ENCODE measurements at places on chromosomes 4 and X.

- no peak for DNase-seq
Measured at GRCh38 chr4:139470997-139471665, 17.2 kb downstream of the RAB33B start.

GRCh38 chr4:17336524-17336961, 175.3 kb downstream of the QDPR start:
- DNase-seq, result no peak

DNA sequence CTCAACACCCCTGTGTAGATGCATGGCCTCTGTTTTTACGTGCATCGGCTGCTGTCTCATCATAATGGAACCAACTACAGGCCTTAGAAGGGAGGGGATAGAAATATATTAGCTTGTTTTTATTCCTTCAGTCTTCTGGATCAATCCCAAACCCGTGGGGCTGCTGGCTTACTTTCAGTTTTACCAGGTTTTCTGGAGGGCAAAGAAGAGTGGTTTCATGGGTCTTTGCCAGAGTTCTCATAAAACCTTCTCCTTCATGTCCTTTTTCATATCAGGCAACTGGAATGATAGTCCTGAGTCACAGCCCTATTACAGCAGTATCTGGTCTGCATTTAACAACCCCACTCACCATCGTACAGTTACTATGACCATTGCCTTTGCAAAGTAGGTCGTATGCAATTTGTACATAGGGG, 34.6 kb downstream of the PPP2R2C start:
- no peak for DNase-seq

DNA sequence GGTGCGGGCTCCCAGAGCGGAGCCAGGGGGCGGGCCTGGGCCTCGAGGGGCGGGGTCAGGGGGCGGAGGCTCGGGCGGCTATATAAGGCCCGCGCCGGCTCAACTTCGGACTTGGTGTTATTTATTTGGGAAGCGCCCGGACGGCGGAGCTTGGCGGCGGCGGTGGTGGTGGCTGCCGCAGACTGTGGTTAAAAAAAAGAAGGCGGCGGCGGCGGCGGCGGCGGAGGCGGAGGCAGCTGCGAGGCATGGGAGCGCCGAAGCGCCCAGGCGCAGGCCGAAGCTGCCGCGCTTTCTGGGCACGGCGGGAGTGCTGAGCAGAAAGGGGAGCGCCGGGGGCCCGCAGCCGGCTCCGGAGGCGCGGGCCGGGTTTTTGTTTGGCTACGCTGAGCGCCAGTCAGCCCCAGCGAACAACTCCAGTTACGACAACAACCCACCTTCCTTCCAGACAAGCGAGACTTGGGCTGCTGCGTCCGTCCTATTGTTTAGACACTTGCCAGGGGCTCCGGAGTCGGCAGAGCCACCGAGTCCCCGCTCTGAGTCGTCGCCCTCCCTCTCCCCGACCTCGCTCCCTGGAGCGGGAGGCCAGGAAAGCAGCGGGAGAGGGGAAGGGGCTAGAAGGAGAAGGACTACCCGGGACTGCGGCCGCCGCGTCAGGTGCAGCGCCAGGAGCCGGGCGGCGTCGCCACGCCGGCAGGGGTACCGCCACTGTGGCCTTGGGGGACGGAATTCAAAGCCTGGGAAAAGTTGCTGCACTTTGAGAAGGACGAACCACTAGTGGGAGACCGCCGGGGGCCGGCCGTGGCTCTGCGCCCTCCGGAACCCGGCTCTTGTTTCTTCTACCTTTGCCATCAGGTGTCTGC, at the start of gene SLIT2:
Gene SLIT2, plus strand, starts transcription at position 110 of the 860 bp plus-strand sequence. CDS start 1,911 bp downstream, outside the sequence.
- peak; percentile 69 for DNase-seq

- DNase-seq, result no peak
Measured at GRCh38 chr4:18880871-18881270, 859.3 kb upstream of the LCORL start.

- no peak for DNase-seq
Measured at GRCh38 chr4:121408-122084, 2.8 kb upstream of the ZNF718 start.

- DNase-seq, result no peak
Measured at GRCh38 chr4:163448540-163449203, 24.9 kb downstream of the TKTL2 start.

DNA sequence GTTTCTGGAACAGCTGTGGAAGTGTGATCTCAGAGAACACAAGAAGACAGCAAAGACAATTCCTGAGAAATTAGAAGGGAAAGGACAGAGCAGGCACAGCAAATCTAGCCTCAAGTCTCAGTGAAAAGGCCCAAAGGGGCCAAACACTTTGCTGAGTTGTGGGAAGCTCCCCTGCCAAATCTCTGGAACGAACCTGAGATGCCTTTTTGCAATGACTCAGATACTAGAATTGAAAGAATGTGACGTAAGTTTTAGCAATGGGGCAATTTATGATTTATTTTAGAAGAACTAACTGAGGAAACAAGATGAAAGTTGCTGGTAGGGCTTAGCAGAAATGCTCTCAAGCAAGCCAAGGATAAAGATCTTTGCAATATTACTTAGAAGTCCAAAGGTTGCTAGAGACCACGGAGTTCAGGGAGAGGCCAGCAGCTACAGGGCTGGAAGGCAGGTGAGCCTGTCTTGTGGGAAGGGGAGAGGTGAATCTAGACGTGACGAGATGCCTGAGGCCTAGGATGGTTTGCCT, 92.8 kb downstream of the AMELX start:
- DNase-seq, result no peak

GRCh38 chr4:140227286-140227685, 73.3 kb upstream of the MAML3 start:
- no peak for DNase-seq

DNA sequence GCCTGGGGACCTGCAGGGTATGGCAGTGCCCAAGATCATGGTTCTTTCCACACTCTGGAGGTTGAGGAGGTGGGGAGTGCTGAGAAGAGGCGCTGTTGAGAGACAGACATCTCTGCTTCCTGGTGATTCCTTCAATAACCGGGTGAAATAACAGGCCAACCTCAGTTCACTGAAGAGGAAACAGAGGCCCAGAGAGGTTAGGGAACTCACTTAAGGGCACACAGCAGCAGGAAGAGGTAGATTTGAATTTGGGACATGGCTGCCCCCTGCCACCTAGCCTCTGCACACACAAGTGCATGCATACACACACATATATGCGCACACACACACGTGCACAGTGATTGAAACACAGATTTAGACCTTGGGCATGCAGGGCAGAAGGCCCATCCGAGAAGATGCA, 24.9 kb upstream of the HMX1 start:
- DNase-seq, result no peak

DNA sequence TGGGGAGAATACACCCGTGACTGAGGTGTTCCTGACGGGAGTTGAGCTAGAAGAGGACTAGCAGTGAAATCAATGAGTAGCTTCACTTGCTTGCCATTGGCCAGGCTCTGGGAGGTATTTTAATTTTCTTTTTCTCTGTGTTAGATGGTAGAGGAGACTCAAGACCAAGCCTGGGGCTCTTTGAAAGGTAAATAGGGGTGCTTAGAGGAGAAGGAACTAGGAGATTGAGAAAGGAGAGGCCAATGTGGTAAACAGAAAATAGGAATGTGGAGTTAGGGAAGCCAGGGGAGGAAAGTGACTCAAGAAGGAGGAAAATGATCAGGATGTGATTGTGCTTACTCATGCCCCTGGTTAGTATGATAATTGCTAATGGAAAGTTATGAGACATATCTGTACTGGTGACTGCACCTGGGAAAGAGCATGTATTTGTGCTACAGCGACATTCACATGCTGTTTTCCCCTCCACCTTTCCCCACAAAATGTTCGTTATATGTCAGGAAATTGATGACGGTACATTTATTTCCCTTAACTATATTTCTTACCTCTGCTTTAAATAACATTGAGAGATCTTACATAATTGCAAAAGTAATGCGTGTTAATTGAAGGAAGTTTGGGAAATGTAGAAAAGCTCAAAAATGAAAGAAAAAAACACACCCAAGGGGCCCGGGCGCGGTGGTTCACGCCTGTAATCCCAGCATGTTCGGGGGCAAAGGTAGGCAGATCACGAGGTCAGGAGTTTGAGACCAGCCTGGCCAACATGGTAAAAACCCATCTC, 16.9 kb upstream of the LRBA start:
- DNase-seq, result no peak

DNA sequence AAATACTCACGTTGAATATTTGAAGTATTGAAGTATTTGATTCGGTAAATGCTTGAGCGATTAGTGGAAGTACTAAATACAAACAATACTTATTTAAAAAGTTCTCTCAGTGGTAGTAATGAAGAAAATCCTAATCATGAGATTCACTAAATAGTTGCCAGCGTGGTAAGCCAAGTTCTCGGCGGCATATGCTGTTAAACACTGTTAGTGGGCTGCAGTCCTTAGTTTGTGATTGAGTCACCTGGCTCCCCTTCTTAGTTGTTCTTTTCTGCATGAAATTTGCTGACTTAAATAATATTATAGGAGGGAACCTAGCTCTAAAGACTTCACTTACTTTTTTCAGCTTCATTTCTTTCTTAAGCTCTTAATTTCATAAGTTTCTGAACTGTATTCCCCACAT, 51.4 kb downstream of the STIM2 start:
- DNase-seq, result no peak

DNA sequence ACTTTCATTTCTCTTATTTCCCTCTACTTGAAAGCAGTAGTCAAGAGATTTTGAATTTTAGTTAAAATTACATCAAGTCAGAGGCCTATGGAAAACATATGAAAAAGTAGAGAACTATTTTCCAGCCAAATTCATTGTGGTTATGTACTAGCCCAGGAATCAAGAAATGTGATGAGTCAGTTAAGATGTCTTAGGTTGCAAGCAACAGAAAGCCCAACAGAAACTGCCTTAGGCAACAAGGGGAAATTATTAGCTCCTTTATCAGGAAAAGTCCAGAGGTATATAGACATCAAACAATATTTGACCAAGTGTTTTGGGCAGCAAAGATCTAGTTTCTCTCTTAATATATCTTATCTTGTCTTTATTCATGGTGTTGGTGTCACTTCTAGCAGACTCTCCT, 37.8 kb upstream of the FRMD7 start:
- DNase-seq, result no peak

GRCh38 chr4:77196866-77197265, 39.9 kb downstream of the CCNG2 start:
- DNase-seq, result no peak

DNA sequence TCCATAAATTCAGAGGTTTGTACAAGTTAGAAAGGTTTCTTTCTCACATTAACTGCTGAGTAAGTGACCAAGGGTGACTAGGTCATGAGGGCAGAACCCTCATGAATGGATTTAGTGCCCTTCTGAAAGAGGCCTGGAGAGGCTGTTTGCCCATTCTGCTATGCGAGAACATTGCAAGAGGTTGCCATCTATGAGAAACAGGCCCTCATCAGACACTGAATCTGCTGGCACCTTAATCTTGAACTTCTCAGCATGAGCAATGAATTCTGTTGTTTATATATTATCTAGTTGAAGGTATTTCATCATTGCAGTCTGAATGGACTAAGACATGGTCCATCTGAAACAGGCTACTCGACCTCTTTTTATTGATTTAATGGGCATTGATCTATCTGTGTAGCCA, 96.2 kb upstream of the GPRIN3 start:
- no peak for DNase-seq

DNA sequence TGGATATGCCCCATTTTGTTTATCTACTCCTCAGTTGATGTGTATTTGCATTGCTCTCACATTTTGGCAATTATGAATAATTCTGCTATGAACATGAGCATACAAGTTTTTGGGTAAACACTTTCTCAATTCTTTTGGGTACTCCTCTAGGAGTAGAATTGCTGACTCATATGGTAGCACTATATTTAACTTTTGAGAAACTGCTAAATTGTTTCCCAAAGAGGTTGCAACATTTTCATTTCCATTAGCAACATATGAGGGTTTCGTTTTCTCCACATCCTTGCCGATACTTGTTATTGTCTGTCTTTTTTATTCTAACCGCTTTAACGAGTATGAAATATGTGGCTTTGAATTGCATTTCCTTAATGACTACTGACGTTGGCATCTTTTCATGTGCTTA, 185.4 kb downstream of the TSPAN5 start:
- DNase-seq, result no peak

DNA sequence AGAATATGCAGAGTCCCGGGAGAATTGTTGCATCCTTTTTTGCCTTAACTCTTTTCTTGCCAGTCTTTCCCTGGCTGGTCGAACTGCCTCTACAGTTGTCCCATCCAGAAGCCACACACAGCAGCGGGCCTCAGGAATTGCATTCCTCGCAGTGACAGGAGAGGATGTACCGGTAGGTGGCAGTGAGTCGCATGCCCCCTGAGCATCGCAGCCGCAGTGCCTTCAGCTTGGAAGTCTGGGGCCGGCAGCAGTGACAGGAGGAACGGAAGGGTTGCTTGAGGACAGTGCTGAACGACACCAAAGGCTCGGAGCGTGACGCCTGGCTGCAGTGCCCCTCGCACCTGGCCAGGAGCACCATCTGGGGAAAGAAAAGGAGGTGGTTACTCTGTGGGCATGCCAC, 23.5 kb downstream of the NDP start:
- no peak for DNase-seq

DNA sequence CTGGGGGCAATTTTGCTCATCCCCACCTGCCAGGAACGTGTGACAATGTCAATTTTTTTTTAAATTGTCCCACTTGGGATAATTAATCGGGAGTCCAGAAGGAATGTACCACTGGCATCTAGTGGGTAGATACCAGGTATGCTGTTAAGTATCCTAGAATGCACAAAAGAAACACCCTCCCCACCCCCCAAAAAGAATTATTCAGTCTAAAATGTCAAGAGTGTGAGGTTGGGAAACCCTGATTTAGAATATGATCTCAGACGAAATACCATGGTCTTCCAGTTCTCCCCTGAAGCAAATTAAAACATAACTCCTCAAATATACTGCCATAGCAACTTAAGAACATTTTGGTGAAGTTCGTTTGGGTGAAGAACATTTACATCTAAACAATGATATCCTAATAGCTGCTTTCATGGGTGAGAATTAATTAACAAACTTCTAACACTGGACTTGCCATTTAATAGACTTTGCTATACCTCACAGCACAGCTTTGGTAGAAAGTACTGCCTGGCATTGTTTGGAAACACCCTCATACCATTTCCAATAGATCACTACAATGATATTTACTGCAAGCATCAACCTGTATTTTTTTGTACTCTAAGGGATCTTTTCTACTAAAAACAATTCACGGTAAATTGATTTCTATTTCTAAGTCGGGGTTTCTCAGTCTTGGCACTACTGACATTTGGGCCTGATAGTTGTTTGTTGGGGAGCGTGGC, 36.5 kb downstream of the SH3RF1 start:
- no peak for DNase-seq

GRCh38 chr4:18508786-18509185, 487.2 kb upstream of the LCORL start:
- DNase-seq, result no peak

GRCh38 chr4:112526061-112526460, 10.1 kb upstream of the NEUROG2 start:
- DNase-seq, result no peak

- DNase-seq, result no peak
Measured at GRCh38 chrX:85611926-85612325, 232.5 kb upstream of the POF1B start.

GRCh38 chr4:31272331-31273061, 552.3 kb downstream of the PCDH7 start:
- no peak for DNase-seq

DNA sequence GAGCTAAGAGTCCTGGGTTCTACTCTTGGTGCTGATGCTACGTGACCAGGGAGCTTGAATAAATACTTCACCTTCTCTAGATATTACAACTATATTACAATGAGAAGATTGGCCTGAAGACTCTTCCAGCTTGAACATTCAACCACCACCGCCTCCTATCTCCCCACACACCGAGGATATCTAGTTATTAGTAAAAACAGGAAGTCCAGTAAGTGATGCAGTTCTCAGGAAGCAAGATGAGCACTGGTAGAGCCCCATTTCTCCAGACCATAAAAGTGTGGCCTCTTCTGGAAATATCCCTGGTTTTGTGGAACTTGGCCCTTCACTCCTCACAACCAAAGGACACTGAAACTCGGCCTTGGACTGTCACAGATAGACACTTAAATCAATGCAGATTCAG, 18.5 kb downstream of the PJA1 start:
- DNase-seq, result no peak
